ENCODE measurements at places on chromosomes 16 and 17.
A peak's percentile ranks its signal among the peaks of the same experiment; 100 is the strongest.

- peak; percentile 36 for DNase-seq
Observed at GRCh38 chr17:3667366-3668278, 756 bp downstream of the TAX1BP3 start.

DNA sequence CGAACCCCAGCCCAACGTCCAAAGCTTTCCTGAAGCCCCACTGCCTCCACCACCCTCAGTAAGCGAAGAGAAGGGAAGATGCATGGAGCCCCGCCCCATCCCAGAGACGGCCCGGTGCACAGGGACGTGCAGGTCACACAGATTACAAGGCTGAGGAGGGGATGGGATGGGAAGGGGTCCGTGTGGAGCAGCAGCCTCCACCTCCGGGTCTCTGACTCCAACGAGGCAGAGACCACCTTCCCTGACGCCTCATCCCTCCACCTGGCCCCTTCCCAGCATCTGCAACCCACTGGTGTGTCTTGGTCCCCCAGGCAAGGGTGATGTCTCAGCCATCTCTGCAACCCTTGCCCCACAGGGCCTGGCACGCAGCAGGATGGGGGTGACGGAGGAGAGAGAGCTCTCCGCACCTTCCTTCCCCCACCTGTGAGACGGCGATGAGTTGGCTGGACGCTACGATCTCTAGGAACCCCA lies 58.5 kb downstream of the TBC1D16 start:
- DNase-seq = no peak

GRCh38 chr16:73124097-73124652 lies 76.2 kb upstream of the ZFHX3 start:
- no peak for DNase-seq

- DNase-seq = peak; percentile 80
Observed at GRCh38 chr16:22948603-22949368, 134.8 kb downstream of the HS3ST2 start.

DNA sequence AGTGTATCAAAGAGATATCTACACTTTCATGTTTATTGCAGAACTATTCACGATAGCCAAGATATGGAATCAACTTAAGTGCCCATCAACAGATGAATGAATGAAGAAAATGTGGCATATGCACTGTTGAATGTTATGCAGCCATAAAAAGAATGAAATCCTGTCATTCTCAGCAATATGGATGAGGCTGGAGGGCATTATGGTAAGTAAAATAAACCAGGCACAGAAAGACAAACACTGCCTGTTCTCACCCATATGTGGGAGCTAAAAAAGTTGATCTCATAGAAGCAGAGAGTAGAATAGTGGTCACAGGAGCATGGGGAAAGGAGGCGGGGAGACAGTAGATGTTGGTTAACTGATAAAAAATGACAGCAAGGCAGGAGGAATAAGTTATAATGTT lies 561.8 kb downstream of the TOX3 start:
- no peak for DNase-seq

DNA sequence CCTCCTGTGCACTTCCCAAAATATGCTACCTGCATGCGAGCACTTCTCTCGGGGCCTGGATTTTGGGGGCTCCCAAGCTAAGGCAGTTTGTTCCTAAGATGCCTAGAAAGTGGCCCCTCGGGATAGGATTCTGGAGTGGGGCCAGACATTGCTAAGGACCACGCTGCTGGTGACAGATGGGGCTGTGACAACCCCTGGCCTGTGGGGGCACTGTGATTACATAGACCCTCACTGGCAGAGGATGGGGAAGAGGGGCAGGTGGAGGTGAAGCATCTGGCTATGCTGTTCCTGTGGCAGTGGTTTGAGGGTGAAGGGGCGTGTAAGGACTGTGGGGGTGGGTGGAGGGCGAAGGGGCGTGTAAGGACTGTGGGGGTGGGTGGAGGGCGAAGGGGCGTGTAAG lies 128.4 kb downstream of the ENGASE start:
- DNase-seq = no peak

- DNase-seq = no peak
Observed at GRCh38 chr17:18932360-18933055, 19.5 kb upstream of the SLC5A10 start.

DNA sequence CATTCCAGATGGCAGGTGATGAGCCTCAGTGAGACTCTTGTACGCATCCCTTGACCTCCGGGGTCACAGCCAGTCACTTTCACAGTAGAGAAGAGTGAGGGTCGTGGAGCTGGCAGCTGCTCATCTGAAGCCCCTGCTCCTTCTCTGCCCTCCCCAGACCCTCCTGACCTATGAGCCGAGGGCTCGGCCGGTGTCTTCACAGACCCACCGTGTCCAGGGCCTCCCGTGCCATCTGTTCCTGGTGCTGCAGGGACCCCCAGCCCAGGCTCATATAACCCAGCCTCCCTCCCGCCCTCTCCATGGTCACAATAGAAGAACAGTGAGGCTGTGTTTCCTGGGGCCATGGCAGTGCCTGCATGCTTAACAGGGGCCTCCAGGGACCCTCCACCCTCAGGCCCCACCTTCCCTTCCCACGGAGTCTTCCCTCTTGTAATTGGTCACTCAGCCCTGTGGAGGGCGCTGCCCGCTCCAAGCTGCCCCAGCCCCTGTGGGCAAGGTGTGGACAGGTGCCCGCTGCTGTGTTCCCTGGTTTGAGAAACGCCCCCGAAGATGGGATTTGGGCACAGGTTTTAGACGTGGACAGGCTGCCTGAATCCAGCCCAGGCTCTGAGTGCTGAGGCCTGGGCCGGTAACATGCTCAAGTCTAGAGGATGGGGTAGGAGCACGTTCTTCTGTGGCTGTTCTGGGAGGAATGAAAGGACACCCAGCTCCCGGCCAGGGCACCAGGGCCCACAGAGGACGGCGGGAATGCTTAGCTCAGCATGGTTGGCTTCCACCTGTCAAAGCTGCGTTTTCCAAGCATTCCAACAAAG lies 38.7 kb downstream of the ACSF3 start:
- no peak for DNase-seq

DNA sequence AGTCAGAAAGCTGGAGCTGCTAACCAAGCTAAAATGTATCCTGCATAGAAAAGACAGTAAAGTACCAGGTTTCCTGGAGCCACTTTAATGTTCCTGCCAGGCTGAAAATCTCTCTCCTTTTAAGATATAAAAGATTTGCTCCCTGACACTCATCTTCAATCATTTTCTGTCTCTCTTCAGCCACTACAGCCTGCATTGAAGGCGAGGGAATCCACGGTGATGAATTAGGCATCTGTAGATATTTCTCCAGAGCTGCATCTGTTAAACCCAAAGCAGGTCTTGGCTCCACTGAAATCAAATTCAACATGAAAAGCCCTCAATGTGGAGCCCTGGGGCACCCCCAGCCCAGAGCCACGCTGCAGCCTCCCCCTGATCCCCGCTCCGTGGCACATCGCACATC lies 94.7 kb upstream of the CRHR1 start:
- DNase-seq = no peak
